Activated CD4-positive, alpha-beta T cell treated with anti-CD3 and anti-CD28 coated beads for 24 hours (primary cell): ENCODE measurements at places on chromosomes 2 and 18.
A peak's percentile ranks its signal among the peaks of the same experiment; 100 is the strongest.

GRCh38 chr2:213016166-213016983 lies 135.0 kb downstream of the IKZF2 start:
- no peak for DNase-seq

DNA sequence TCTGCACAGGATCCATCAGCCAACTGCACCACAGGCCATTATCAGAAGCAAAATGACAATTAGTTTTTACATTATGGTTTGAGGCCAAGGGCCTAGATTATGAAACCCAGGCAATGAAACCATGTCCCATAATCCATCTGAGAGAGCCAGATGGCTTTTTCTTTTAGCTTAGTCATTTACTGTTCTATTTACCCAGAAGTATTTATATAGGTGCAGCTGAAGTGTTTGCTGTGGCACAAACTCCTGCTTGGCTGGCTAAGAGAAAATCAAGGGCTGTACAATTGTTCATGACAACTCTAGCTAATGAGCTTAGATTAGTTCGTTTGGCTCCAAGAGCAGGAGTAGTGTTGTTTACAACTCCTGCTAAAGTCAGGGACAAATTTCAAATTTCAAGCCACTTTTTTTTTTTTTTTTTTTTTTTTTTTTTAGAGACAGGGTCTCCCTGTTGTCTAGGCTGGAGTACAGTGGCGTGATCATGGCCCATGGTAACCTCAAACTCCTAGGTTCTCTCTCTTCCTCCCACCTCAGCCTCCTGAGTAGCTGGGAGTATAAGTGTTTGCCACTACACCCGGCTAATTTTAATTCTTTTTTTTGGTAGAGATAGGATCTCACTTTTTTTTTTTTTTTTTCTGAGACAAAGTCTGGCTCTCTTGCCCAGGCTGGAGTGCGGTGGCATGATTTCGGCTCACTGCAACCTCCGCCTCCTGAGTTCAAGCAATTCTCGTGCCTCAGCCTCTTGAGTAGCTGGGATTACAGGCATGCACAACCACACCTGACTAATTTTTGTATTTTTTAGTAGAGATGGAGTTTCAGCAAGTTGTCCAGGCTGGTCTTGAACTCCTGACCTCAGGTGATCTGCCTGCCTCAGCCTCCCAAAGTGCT lies 18.4 kb upstream of the REV1 start:
- no peak for DNase-seq

DNA sequence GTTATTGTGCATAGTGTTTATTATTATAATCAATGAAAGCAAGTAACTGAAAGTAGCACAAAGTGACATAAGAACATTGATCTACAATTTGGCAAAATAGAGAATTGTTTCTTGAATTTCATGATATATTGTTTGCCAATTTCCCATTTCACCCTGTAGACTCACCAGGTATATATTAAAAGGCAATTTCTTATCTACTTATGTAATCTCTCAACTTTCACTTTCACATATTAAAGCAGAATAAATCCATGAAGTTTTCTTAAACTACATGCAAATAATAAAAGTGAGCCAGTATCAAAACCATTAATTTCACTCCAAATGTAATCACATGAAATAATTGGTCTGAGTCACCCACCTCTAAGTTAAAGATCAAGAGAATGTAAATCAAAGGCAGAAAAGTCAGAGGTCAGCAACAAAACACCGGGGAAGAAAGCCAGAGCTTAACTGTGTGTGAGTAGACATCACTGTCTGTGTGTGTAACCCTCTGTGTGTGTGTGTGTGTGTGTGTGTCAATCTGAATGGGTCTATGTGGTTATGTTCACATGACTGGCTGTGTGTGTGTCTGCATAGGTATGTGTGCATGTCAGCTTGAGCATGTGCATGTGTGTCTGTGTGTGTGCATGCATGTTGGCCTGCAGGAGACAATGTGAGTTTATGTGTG lies 44.1 kb downstream of the ZNF385B start:
- no peak for DNase-seq

- DNase-seq = no peak
These were observed 260.5 kb downstream of the CCDC85A start for GRCh38 chr2:56444339-56444738.

DNA sequence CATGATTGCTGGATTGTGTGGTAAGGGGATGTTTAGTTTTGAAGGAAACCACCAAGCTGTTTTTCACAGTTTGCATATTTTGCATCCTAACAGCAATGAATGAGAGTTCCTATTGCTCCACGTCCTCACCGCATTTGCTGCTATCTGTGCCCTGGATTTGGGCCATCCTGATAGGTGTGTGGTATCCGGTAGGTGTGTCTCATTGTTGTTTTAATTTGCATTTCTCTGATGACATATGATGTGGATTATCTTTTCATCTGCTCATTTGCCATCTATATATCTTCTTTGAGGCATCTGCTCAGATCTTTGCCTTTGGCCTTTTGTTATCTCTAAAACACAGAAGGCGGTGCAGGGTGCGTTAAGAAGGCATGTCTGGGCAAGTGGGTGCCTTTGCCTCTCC lies 73.3 kb downstream of the LONRF2 start:
- no peak for DNase-seq

DNA sequence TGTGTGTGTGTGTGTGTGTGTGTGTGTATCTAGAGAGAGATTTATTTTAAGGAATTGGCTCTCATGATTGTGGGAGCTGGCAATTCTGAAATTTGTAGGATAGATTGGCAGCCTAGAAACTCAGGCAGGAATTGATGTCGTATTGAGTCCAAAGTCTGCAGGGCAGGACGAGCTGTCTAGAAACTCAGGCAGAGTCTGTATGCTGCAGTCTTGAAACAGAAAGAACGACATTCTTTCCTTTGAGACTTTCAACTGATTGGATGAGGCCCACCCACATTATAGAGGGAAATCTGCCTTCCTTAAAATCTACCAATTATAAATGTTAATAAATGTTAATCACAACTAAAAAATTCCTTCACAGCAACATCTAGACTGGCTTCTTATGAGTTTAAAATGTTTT lies 436.6 kb upstream of the FANCL start:
- DNase-seq = no peak

- no peak for DNase-seq
These were observed 543.4 kb downstream of the IRS1 start for GRCh38 chr2:226256237-226256636.

- DNase-seq = no peak
These were observed 325.3 kb downstream of the LNPK start for GRCh38 chr2:175676813-175677212.

DNA sequence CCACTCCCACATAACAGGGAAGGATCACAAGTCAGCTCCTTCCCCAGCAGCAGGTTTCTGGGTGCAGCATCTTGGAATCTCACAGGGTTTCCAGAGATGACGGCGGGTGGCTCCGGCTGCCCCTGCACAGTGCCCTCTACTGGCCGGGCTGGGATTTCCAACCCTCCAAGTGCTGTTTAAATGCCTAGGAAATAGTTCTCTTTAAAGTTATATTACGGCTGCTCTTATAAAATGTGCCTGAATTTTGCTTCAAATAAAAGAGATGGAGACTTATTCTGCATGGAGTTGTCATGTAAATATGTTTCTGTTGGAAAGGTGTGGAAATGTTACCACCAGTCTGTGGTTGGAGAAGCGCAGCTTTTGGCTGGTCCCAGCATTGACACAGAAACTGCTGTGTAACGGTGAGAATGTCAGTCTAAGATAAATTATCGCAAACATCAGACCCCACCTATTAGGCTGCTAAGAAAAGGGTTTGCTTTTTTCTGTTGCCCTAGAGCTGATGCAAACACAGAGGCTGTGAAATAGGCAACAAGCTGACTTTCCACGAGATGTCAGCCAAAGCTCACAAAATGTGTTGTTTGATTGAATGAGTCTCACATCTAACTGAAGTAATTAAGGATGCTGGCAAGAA lies 3.3 kb upstream of the HJURP start:
- DNase-seq = peak; percentile 45

DNA sequence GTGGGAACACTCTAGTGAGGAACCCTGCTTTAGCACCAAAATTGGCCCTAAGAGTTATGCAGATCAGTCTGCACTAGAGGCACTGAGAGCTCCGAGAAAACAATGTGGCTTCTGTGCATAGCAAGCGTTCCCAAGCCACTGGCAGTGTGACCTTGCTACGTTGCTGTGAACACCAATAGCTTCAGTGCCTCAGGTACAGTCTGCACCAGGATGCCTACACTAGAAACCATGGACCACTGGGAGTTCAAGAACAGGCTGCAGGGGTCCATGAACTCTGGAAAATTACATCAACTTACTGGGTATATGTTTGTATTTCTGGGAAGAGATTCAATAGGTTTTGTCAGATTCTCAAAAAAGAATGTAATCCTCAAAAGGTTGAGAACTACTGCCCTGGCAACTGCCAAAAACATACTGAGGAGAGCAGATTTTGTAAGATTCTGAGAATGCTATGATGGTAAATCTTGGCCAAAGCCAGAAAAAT lies 18.3 kb upstream of the SP3 start:
- DNase-seq = no peak

GRCh38 chr2:28355521-28356094 lies 37.0 kb upstream of the FOSL2 start:
- DNase-seq = no peak

- no peak for DNase-seq
These were observed 166.6 kb upstream of the HNMT start for GRCh38 chr2:137797641-137798040.

GRCh38 chr2:46416739-46417403 lies 62.5 kb upstream of the TMEM247 start:
- DNase-seq = no peak
